ENCODE measurements at places on chromosomes 6 and 20.

DNA sequence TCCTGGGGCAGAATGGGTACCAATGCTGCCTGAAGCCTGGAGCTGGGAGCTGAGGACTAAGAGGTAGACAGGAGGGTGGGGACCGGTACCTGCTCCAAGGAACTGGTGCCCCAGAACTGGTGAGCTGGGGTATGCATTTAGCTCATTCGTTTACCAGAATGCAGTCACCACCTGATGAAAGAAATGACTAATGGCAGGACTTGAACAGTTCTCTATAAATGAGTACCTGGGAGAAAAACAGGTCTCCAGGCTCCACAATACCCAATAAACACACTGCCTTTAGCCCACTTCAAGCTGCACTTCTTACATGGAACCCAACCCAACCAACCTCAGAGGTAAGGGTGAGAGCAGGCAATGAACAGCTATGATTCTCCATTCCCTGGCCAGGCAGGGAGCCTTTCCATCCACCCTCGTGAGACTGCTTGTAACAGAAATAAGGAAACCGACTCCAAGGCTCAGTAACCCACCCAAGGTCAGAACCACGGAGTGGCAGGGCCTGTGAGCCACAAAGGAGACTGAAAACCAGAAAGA, 15.4 kb downstream of the FKBP1A start:
- no peak for DNase-seq

GRCh38 chr6:3433005-3433404, 23.8 kb downstream of the SLC22A23 start:
- no peak for DNase-seq

DNA sequence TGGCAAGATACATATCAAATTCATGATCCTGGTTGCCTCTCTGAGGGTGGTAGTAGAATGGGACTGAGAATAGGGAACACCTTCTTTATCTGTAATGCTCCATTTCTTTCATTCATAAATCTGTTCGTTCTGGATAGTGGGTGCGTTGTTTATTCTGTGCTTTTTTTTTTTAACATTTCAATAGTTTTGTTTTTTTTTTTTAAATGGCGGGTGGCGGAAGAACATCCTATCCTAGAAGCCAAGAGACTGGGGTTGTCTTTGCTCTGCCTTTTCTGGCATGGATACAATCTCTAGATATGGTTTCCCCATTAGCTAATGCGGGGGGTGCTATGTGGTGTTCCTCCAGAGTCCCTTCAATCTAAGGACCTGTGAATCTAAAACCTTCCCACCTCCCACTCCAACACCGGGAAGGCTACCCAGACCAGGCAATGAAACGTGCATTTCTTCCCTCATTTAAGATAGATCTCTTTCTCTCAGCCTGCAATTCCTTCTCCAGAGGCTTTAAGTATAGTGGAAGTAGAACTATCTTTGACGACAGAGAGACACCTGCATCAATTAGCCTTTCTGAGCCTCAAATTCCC, 883 bp upstream of the CCDC28A start:
- no peak for DNase-seq

- DNase-seq = no peak
Measured at GRCh38 chr6:163170294-163170883, 244.1 kb upstream of the QKI start.

- DNase-seq = no peak
Measured at GRCh38 chr20:25061821-25062530, 4.0 kb upstream of the ACSS1 start.

DNA sequence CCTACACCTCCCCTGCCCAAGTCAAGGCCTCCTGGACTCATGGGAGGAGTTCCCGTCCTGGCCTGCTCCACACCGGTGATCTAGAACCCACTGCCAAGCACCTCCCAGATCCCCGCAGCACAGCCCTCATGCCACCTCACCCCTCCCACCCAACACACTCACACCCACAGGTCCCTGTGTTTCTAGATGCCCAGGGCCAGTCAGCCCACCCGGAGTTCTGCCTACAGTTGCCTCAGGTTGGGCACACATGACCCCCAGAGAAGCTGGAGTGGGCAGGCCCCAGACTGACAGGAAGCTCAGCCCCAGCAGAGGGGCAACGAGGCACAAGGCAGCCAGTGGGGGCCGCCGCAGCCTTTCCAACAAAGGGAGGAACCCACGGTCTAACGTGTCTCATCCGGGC, 29.6 kb downstream of the RRBP1 start:
- no peak for DNase-seq

GRCh38 chr6:12419631-12420272, 129.6 kb downstream of the EDN1 start:
- DNase-seq = no peak

DNA sequence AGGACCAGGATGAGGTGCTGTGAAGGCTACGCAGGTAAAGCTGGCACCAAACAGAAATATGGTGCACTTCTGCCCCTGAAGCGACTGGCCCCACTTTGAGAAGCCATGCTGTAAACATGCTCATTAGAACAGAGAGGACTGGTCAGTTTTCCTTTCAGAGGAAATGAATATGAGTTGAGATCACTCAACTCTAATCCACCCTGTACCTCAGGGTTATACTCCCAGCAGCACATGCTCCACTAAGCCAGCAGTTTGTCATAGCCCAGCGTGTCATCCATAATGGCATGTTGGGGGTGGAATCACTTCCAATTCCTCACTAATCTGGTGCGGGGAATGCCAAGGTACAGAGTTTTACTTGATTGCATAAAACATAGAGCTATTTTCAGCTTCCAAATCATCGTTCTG, 98.1 kb downstream of the HIVEP2 start:
- no peak for DNase-seq

GRCh38 chr6:163333701-163334663, 80.5 kb upstream of the QKI start:
- no peak for DNase-seq

- DNase-seq = no peak
Measured at GRCh38 chr6:138654715-138655634, 118.6 kb upstream of the CCDC28A start.

GRCh38 chr20:45341939-45342854, 6.0 kb downstream of the SDC4 start:
- DNase-seq = no peak

GRCh38 chr6:169714178-169714577, 10.1 kb downstream of the PHF10 start:
- DNase-seq = no peak

DNA sequence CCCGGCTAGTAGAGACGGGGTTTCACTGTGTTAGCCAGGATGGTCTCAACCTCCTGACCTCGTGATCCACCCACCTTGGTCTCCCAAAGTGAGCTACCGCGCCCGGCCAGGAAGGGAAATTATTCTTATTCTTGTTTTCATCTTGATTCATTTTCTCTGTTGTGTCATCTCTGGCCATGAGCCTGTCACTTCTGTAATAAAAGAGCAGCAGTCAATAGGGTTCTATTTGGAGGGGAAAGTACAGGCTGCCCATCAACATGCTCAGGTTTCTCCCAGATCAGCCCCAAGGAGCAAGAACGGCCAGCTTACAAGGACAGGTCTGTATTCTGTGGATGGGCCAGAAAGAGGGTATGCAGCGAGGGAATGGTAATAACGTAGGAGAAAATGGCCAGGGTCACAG, 345.0 kb downstream of the PREX1 start:
- no peak for DNase-seq

DNA sequence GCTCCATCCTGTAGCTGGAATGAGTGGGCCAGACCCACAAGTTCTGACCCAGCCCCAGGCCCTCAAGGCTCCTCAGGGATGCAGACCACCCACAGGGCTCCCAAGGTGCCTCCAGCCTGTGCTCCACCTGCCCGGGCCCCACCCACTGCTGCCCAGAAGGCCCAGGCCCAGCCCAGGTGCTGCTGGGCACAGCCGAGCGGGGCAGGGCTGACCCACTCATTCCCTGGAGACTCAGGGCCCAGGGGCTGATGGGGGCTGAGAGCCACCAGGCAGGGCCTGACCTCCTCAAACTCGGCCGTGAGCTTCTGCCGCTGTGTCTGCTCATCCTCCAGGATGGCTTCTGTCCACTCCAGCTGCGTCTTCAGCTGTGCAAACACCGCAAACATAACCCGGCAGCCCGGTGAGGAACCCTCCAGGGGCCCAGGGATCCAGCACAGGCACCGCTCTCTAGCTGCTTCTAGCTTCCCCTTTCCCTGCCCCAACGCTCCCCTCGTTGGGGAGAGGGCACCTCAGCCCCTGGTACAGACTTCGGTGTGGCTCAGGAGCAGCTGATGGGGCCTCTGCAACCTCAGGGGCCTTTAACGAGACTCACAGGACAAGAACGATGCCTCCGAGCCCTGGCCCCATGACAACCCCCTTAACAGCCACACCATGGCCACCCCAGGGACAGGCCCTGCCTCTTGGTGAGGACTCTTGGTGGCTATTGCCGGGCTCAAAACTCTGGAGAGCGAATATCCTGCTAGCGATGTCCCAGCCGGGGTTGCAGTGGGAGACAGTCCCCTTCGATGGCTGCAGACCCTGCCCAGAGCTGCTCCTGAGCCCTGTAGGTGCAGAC, 46.0 kb downstream of the DSTN start:
- no peak for DNase-seq

DNA sequence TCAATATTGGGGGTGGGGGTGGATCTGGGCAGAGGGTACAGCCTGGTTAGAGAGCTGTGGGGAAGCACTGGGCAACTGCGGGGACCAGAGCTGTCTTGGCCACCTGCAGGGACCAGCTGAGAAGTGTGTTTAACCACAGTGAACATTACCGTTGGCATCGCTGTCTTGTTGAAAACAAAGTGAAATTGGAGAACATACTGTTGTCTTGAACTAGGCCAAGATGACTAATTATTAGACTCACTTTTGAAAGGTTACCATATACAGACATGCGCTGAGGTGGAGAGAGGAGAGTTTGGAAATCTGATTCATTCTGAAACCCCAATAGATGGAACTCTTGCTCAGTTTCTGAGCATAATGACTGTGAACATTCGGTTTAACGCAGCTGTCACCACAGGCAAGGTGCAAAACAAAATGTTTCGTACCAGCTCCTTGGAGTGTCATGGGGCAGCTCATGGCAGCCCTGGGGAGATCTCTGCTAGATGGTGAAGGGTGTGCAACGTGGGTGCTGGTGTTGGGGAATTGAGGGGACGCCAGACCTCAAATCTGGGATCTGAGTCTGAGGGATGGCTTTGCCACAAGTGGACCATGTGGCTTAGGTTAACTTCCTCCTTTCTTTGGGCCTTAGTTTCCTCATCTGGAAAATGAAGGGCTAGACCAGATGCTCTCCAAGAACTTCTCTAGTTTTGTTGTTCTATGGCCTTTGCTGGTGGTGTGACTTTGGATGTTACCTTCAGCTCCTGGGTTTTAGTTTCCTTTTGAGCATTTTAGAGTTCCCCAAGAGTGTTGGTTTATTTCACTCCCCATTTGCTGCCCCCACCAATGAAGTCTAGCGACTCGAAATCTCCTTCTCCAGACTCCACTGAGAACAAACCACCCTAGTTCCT, 24.6 kb upstream of the GTSF1L start:
- DNase-seq = no peak

- no peak for DNase-seq
Measured at GRCh38 chr6:133553652-133554051, 312.5 kb downstream of the EYA4 start.

DNA sequence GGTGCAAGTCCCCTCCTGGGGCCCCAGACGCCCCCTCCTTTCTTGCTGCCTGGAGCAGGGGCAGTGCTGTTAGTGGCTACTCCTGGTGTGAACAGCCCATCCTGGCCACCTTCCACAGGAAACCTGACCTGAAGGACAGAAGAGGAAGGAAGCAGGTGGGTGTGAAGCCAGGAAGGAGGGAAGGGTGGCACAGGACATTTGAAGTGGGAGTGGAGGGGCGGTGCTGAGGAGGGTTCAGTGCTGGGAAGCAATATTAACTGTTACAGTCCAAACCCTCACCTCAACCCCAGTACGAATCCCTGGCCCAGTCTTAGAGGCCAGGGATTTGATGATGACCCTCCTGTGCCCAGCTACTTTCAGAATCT, 766 bp downstream of the PRICKLE4 start:
- DNase-seq = no peak

DNA sequence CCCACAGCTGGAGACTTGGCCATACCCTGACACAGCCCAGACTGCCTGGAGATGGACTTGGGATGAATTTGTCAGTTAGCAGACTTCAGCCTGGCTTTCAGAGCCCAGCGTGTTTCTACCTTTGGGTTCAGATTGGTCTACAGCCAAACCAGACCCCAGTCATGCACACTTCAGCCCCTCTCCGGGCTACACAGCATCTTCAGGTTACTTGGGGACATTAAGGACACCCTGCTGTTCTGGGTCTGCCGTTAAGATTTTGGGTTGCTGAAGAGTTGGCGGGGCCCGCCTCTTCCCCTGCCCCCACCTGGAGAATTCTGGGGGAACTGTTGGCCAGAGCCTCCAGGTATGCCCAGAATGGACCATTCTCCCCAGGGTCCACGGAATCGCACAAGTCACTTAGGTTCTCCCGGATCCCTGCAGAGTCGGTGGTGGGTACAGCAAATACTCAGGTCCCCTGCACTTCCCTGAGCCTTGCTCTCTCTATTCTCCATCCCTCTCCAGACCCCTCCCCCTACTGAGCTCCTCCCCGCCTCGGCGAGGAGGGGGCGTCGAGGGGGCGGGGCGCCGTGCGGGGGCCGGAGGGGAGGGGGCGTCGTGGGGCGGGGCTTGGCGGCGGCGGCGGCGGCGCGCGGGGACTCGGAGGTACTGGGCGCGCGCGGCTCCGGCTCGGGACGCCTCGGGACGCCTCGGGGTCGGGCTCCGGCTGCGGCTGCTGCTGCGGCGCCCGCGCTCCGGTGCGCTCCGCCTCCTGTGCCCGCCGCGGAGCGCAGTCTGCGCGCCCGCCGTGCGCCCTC, at the start of gene PTK7:
Gene PTK7 (plus strand): TSS at position 645 of the 794 bp plus-strand sequence. CDS start 175 bp downstream, outside the sequence.
- no peak for DNase-seq

GRCh38 chr20:57943291-57943690, 233.5 kb upstream of the PMEPA1 start:
- DNase-seq = no peak

Data from effector CD4-positive, alpha-beta T cell (primary cell).